ENCODE measurements at places on chromosomes 4 and X.

- no peak for DNase-seq
These were observed 75.1 kb downstream of the TENM3 start for GRCh38 chr4:182318256-182318655.

DNA sequence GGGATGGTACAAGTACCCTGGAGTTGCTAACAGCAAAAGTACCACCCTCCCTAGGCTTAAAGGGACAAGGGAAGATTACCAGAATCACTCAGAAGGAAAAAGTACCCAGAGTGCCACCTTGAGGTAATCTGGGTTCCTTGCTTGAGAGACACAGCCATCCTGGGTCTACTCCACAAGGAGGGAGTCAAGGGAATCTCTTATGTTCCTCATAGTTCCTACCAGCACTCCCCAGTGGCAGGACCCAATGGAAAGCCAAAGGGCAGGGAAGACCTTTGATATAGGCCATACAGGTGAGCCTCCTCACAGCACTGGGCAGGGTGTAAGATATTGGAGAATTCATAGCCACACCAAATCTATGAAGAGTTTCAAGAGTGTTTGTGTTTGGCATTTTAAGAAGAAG is 5.7 kb downstream of the IL2 start:
- no peak for DNase-seq

- no peak for DNase-seq
These were observed 54.5 kb downstream of the LDB2 start for GRCh38 chr4:16843831-16844508.

- DNase-seq: no peak
These were observed 580.3 kb upstream of the ZFP42 start for GRCh38 chr4:187415231-187415630.

GRCh38 chr4:146435962-146436361 is 85.8 kb downstream of the SLC10A7 start:
- no peak for DNase-seq

- DNase-seq: no peak
These were observed 40.2 kb upstream of the TET2 start for GRCh38 chr4:105106426-105106825.

Data from T-cell (primary cell).